ENCODE measurements at places on chromosomes 7 and 10.

- DNase-seq, result peak; percentile 76
Observed at GRCh38 chr7:23938937-23939552, 229.0 kb downstream of the STK31 start.

- no peak for DNase-seq
Observed at GRCh38 chr7:157445246-157445955, 108.6 kb downstream of the DNAJB6 start.

- no peak for DNase-seq
Observed at GRCh38 chr10:70907637-70908405, 19.5 kb upstream of the PCBD1 start.

GRCh38 chr10:127149501-127150081 lies 46.8 kb downstream of the INSYN2A start:
- peak; percentile 66 for DNase-seq

DNA sequence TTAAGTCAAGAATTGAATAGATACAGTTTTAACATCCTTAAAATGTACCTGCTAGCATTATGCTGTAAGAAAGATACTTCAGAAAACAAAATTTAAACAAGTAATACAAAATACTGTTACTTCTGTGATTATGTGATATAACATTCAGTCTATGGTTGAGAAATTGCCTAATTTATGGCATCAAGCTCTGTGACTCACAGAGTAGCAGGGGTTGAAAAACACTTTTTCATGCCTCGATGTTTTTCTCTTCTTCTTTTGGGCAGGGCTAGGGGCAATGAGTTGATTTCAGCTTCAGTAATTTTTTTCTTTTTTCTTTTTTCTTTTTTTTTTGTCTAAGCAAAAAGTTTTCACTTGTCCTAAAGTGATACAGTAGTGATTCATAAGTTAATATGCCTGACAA lies 209.2 kb downstream of the MBL2 start:
- DNase-seq, result no peak

DNA sequence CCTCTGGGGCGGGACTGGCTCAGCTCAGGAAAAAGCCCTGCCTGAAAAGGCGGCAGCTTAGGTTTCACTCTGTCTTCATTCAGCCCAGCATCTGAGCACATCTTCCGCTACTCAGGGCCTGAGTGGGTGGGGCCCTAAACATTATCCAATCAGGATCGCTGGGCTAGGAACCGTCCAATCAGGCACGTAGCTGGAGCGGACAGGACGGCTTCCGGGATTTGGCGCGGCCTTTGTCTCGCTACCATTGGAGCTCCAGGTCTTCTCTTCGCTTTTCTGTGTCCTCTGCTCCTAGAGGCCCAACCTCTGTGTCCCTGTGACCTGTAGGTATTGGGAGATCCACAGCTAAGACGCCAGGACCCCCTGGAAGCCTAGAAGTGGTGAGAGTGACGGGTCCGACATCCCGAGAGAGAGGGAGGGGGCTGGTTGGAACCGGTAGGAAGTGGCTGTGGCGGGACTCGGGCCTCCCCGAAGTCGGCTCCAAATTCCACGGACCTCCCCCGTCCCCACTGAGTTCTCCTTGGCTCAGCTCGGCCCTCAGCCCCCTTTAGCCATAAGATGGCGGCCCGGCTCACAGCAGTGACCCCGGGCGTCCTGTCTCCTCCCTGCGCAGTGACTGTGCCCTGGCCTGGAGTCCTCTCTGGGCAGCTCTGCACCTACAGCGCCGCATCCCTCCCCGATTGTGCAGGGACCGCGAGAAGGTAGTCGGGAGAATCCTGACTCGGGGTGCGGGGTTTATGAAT lies 99.1 kb downstream of the ZNF680 start:
- DNase-seq, result no peak

DNA sequence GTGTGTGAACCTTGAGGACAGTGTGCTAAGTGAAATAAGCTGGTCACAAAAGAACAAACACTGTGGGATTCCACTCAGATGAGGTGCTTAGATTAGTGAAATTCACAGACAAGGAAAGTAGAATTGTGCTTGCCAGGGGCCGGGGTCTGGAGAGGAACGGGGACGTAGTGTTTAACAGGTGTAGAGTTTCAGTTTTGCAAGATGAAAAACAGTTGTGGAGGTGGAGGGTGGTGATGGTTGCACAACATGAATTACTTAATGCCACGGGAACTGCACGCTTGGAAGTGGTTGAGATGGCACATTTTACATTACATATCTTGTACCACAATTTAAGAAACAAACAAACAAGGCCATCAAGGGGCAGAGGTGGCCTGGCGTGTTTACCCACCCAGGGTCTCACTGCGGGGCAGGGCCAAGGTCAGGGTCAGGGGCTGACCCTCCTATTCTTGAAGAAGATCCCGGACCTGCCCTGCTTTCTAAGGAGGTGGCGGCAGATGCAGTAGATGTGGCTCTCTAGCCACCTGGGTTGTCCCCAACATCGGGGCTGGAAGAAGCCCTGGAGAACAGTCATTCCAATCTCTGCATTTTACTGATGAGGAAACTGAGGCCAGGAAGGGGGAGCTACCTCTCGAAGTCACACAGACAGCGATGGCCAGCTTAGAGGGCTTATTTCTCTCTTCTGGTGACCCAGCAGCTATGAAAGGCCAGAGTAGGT lies 91.5 kb upstream of the LRRC4 start:
- DNase-seq, result no peak

DNA sequence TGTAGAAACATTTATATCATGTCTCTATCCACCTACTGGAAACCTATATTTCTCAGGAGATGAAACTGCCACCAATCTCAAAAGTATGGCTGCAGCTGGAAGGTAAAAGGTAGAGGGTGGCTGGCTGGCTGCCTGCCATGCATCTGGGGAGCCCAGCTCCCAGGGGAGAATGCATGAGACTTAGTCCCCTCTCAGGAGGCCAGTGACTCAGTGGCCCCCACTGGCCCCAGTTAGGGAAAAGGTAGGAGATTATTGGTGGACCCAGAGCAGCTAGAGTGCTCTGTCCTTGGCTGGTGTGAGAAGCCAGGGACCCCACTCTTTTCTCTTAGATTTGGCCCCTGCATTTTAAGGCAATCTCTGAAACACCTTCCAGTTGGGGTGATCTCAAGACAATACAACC lies 6.8 kb upstream of the NKX2-3 start:
- no peak for DNase-seq

GRCh38 chr7:22681312-22681711 lies 45.7 kb upstream of the IL6 start:
- no peak for DNase-seq

All from islet precursor cell (in vitro differentiated cells).